ENCODE measurements at places on chromosomes 13 and 19.

GRCh38 chr13:33153421-33154404 is 131.8 kb downstream of the STARD13 start:
- no peak for DNase-seq

GRCh38 chr13:110521946-110522345 is 39.6 kb downstream of the RAB20 start:
- DNase-seq: no peak

DNA sequence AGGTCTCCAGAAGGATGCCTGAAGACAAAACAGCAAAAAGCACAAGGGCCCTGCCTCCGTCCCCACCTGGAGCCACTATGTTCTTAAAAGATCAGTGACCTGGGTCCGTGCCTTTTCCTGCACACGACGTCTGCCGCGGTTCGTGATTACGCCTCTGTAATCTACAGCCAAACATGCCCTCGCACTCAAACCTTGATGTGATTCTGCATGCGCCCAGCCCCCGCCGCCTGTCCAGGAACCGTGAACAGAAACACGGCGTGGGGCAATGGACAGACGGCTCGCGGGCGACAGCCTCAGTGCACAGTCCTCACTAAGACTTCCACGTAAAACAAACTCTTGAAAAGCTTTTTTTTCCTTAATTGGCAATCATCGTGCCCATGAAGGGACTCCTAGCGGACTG is 15.5 kb downstream of the C13orf46 start:
- DNase-seq: no peak

GRCh38 chr13:110280985-110281688 is 25.8 kb downstream of the COL4A1 start:
- DNase-seq: no peak

DNA sequence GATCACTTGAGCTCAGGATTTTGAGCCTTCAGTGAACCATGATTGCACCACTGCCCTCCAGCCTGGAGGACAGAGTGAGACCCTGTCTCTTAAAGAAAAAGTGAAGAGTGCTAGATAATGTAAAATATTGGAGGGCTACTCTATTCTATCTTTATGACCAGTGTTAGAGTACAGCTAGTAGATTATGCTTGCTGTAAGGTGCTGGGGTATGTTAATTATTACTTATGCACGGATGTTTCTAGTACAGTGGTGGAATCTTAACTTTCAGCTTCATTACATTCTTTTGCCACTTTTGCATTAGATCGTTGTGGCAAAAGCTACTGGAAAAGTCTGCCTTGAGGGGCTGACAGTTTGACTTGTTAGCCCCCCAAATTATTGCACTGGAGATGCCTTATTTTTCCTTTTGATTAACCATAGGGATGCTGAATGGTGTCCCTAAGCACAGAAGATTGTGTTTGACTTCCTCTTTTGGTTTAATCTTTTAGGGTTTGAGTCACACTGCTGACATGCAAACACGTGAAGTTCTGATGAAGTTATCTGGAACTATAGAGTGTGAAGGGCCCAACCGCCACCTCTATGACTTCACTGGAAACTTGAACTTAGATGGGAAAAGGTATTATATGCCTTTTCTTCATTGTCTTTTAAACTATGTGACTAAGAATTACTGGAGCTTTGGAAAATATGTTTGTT is 169.8 kb downstream of the ATP8A2 start:
- no peak for DNase-seq

GRCh38 chr19:14563989-14564651 is 7.7 kb downstream of the NDUFB7 start:
- peak; percentile 88 for DNase-seq

DNA sequence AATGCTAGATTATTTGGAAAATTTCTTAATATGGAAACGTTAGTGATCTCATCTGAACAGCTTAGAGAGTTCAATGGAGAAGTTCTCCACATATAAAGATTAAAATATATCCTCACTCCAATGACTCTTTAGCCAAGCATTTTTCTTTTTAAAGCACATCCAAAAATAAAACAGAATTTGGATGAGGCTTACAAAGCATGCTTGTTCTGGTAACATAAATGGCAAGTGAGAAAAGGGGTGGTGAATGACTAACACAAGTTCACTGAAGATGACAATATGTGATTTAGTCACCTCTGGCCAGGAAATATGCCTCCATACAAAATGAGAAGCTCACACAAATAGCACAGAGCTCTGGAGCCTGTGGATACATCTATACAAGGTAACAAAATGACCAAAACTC is 253.0 kb downstream of the PCDH20 start:
- no peak for DNase-seq

DNA sequence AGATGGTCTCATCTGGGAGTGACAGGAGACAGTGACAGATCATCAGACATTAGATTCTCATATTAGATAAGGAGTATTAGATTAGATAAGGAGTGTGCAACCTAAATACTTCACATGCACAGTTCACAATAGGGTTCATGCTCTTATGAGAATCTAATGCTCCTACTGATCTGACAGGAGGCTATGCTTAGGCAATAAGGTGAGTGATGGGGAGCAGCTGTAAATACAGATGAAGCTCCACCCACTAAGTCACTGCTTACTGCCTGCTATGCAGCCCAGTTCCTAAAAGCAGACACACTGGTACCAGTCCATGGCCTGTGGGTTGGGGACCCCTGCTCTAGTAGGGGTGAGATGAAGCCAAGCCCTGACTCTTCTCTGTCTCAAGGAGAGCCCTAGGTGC is 10.0 kb upstream of the IGFL3 start:
- DNase-seq: no peak

DNA sequence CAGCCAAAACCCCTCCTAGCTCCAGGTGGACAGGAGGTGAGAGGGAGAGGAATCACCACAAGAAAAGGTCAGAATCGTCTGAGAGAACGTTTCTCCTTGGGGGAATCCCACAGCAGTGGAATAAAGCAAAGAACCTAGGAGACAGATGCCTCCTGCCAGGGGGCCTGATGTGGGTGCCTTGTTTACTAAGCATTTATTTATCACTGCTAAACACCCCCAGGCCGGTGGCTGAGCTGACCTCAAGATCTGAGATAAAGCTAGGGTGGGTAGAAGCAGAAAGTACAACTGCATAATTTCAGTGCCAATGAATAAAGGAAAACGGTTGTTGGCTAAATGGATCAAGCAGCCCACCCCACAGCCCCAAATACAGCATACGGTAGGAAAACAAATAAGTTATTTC is 33.9 kb upstream of the ATP11A start:
- DNase-seq: no peak

DNA sequence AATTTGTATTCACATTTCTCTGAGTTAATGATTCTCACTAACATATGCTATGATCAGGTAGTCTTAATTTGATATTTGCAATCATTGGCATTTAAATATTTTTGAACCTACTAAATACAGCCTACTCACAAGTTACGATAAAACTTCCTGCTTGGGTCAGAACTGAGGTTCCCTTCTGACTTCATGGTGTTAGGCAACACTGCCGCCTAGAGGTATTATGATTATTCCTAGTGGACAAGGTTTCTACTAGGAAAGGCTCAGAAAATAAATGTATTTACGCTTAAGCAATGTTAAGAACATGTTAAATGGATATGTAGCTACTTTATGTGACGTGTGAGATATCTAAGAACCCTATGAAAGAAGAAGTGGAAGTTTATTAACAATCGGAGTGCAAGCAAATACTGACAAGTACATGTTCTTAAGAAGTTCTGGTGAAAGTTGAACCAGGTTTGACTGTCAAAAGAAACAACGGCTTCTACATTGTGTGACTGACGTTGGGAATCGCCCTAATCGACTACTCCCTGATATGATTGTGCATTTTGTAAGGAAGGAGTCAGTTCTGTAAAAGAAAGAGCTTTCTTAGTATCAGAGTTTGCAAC is 1395.8 kb downstream of the SLITRK5 start:
- no peak for DNase-seq

GRCh38 chr13:111505175-111505777 is 184.8 kb downstream of the TEX29 start:
- no peak for DNase-seq

- DNase-seq: no peak
Observed at GRCh38 chr13:72315312-72315711, 412.1 kb downstream of the MZT1 start.

GRCh38 chr13:52894413-52894812 is 46.0 kb upstream of the PCDH8 start:
- DNase-seq: no peak

- DNase-seq: no peak
Observed at GRCh38 chr19:4990306-4990705, 21.4 kb downstream of the KDM4B start.

GRCh38 chr13:72586518-72586917 is 140.9 kb downstream of the MZT1 start:
- no peak for DNase-seq

GRCh38 chr19:47603706-47604565 is 5.0 kb upstream of the BICRA start:
- DNase-seq: no peak

DNA sequence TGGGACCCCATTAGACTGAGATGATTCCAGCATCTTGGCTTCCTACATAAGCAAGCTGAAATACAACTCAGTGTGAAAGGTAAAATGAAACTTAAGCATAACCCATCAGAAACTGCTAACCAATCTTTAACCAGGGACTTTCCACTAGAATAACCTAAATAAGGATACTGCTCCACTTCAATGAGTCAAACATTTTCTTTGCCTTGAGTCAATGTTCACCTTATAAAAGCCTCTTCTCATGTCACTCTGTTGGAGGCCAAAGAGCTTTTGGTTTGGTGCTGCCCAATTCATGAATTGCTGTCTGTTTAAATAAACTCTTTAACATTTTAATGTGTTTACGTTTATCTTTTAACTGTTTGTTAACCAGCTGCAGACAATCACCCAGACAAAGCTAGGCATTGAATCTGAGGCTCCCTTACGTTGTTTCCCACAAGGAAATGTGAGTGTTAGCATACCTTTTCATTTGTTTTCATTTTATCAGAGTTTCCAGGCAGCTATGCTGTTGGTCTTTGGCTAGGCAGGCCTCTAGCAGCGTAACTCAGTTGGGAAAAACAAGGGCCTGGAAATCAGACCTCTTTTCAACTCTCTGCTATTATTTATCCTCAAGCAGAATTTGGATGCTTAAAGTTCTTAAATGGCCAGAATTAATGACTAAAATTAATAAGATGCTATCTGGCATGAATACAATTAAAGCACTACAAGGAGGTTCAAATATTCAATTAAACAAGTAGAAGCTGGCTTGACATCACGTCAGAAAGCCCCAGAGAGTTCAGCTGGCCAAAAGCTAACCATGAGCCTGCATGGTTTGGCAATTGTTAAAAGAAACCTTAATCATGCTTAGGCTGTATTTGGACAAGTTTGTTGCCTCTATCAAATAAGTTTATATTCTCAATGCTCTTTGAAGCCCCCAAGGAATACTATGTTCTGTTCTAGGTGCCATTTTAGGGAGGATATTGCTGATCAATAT is 200.2 kb downstream of the DCLK1 start:
- DNase-seq: no peak

- DNase-seq: no peak
Observed at GRCh38 chr13:60028021-60028420, 135.7 kb downstream of the DIAPH3 start.

- no peak for DNase-seq
Observed at GRCh38 chr19:15563931-15564330, 51.1 kb upstream of the CYP4F8 start.

DNA sequence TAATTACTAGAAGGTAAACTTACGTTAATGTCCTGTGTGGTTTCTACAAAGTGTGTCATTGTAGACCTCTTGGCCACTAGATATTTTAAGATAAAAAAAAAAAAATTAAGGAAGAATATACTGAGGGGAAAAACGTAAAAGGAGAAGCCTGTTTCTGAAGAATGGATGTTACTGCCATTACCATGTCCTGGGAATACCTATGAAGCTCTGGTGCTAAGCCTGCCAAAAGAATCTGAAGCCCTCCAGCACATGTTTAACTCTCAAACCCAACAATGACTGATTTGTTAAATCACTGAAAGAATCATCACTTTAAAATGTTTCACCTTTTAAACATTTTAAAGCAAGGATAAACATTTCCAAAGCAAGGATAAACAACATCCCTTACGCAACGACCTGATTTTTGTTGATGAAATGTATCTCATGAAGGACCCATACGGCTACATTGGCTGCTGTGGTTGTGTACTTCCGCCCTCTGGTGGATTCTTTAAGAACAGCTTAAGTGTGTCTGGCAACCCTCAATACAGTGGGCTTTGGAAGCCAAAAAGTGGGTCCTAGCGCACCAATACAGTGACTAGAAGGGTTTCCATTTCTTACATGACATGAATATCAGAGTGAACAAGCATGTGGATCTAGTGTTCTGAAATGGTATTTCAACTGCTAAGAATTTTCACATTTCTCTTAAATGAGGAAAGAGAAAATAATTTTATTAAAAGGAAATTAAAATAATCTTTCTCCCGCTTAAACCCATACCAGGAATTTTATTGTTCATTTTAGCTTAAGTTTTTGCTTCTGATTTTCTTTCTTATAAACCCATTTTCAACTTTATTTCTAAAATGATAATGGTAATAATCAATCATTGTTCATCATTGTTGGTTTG is 74.5 kb upstream of the RAP2A start:
- DNase-seq: no peak

GRCh38 chr19:34990578-34991192 is 9.4 kb upstream of the GRAMD1A start:
- peak; percentile 78 for DNase-seq

- no peak for DNase-seq
Observed at GRCh38 chr13:43305416-43305815, 282.0 kb downstream of the DNAJC15 start.

- no peak for DNase-seq
Observed at GRCh38 chr13:41621716-41622431, 164.5 kb downstream of the RGCC start.

- peak; percentile 87 for DNase-seq
Observed at GRCh38 chr13:26872525-26873385, 112.2 kb upstream of the GPR12 start.

GRCh38 chr19:49389406-49389805 is 1.4 kb downstream of the KASH5 start:
- DNase-seq: no peak

DNA sequence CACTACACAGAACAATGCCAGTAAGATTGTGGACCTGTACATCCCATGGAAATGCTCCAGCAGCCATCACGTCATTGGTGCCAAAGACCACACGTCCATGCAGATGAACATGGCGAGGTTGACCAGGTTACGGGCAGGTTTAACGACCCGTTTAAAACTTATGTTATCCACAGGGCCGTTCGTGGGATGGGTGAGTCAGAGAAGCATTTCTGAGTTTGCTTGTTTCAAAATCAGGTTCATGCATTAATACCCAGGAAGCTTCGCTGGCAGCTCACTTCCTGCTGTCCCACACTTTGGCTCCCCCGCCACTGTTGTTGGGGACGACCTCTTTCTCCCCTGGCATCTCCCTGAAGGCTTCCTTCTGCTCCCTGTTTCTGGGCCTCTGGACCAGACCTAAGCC is 194.1 kb downstream of the USP12 start:
- DNase-seq: no peak

GRCh38 chr13:67267136-67267535 is 37.0 kb upstream of the PCDH9 start:
- DNase-seq: no peak

- no peak for DNase-seq
Observed at GRCh38 chr19:48458016-48458415, 2.6 kb downstream of the KCNJ14 start.

GRCh38 chr13:78476910-78477309 is 126.4 kb downstream of the POU4F1 start:
- DNase-seq: no peak

- DNase-seq: no peak
Observed at GRCh38 chr13:99691552-99691951, 190.3 kb downstream of the TM9SF2 start.

Measured in activated CD8-positive, alpha-beta memory T cell treated with anti-CD3 and anti-CD28 coated beads, Interleukin-2, amount 50 U/mL, for 48 hours (primary cell).